Stimulated activated CD4-positive, alpha-beta T cell treated with anti-CD3 and anti-CD28 coated beads, TNF-alpha, amount 100 ng/mL, for 4 hours (primary cell): ENCODE measurements at places on chromosomes 4 and X.

DNA sequence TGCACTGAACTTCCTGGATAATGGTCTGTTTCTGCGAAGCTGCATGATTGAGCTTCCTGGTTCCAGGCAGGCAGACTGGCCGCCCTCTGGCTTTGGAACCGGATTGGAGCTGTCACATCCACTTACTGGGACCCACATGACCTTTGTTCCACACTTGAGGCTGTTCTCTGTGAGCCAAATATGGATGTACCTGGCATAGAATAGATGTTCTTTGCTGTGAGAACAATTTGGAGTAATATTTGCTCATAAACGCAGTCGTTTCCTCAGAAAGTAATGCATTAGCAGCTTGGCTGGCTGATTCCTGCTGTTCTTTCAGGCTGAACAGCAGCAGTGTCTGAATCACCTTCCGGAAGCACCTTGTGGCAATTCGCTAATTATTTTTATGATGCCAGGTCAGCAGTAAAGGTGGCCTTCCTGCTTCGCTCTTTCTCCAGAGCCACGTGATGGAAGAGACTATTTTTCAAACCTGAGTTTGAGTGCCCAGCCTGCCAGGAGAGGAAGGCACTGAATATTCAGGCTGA lies 78.1 kb upstream of the BOD1L1 start:
- DNase-seq: no peak

GRCh38 chrX:123331859-123332258 lies 147.8 kb downstream of the GRIA3 start:
- no peak for DNase-seq

DNA sequence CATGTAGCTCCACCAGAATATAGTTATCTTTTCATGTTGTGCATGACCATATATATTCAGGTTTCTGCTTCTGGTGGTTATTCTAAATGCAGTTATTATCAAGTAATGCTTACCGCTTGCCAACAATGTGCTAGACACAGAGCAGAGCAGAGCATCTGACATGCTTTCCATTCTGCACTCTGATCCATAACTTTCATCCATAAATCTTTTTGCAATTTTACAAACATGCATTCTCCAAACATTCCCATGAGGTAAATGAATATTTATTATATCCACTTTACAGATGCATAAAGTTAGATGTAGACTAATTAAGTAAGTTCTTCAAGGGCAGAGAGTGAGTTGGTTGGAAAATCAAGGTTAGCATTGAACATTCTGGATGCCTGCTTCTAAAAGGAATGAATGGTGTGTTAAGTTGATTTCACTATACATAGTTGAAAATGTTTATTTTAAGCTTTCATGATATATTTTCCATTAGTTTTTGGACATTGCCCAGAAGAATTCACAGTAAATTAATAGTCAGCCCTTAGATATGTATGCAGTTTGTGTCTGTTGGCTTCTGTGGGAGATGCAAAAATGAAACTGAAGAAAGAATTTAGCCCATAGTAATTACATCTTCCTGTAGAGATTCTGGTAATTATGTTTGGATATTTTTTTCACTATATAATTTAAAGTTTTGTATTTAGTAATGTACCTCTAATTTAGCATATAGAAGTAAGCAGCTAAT lies 867.8 kb downstream of the CCSER1 start:
- no peak for DNase-seq

DNA sequence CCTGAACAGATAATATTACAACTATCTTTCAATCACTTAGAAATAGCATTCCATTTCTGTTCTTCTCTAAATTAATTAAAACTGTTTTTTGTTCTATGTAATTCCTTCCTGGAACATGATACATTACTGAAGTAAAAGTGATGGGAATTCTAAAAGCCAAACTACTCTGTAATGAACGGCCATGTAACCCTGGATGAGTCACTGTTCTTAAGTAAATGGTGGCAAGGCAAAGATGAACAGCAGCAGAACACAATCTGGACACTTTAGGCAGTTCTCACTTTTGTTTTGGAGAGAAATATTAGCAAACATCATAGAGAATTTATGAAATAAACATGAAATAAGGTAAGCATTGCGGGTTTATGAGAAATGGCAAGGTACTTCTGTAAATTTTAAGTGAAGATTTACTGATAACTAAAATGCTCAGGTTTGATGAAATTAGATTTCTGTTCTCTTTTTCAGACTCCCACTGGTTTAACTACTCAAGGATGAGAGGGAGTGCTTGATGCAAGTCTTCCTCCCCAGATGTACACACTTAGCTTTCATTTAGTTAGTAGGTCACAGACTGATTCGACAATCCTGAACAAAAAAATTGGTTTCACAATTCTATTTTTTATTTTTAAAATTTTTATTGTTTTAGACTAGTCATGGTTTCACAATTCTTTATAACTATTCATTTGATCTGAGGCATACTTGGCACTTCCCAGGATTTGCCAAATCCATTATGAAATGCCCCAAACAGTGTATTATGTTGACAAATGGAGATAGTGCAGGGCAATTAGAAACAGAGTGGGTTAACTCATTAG lies 964 bp upstream of the GPR82 start:
- no peak for DNase-seq

DNA sequence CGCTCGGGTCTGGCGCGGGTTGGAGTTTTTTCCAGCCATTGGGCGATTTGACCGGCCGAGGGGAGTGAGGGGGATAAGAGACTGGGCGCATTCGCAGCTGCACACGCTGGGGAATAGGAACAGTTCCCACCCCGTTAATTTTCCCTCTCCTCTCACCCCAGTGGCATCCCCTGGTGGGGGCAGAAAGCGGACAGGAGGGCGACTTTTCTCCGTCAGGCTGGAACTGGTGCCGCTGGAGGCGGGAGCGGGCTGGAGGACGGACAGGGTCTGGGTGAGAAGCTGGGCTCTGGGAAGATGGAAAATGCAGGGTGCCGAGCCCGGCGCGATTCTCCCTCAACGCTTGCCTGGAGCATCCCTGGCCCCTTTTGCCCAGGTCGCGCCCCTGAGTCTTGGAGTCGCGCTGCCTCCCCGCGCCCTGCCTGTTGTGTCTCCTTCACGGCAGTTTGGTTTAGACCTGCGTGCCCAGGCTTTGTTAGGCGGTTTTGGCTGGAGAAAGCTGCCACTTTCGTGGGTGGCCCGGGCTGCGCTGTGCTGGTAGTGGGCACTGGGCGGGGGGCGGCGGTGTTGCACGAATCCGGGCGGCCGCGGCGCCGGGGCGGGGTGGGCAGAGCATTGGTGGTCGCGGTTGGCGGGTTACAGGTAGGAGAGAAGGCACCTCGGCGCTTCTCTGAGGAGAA lies 2.0 kb downstream of the ADGRL3 start:
- no peak for DNase-seq

GRCh38 chr4:143351774-143352451 lies 15.2 kb downstream of the GAB1 start:
- no peak for DNase-seq

DNA sequence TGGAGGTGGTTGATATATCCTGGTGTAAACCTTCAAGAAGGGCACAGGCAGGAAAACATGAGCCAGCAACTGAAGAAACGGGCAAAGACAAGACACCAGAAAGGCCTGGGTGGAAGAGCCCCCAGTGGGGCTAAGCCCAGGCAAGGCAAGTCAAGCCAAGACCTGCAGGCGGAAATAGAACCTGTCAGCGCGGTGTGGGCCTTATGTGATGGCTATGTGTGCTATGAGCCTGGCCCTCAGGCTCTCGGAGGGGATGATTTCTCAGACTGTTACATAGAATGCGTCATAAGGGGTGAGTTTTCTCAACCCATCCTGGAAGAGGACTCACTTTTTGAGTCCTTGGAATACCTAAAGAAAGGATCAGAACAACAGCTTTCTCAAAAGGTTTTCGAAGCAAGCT lies 7.2 kb downstream of the ZFP42 start:
- DNase-seq: no peak

GRCh38 chr4:145380123-145380522 lies 101.5 kb upstream of the SMAD1 start:
- DNase-seq: no peak

- no peak for DNase-seq
Measured at GRCh38 chrX:129544780-129545179, 4.7 kb downstream of the OCRL start.

DNA sequence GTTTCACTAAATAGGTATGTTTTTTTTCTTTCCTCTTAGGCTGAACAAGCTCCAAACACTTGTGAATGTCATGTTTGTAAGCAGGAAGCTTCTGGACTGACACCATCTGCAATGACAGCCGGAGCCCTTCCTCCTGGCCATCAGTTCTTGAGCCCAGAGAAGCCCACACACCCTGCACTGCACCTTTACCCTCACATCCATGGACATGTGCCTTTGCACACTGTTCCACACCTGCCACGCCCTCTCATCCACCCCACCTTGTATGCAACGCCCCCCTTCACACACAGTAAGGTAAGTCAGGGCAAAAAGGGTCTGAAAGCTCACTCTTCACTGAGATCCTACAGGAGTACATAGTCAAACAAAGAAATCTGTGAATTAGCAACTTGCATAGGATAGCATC lies 84.1 kb downstream of the TNIP2 start:
- DNase-seq: no peak

DNA sequence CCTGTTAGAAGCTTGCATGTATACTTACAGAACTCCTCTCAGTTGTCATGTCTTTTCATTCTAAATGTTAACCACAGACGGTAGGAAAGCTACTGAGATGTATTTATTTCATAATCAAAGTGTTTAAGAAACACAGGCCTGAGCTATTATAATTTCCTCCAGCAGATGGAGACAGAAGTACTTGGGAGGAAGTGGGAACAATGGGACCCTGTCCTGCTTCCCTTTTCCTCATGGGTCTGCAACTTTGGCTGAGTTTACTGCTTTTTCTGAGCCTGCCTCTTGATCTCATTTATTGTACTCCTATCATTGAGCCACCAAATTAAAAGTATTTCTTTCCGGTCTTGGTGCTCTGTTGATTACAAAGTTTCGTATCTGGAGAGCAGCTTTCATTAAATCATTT lies 67.7 kb upstream of the SPANXN2 start:
- no peak for DNase-seq

- DNase-seq: no peak
Measured at GRCh38 chr4:97185233-97185632, 958.0 kb downstream of the STPG2 start.

- no peak for DNase-seq
Measured at GRCh38 chrX:13109817-13110216, 65.4 kb upstream of the FAM9C start.

GRCh38 chr4:173529477-173530325 lies at the start of gene HAND2:
Gene HAND2 (minus strand): TSS chr4:173530229. CDS start chr4:173529289, 940 bp downstream.
- DNase-seq: no peak

DNA sequence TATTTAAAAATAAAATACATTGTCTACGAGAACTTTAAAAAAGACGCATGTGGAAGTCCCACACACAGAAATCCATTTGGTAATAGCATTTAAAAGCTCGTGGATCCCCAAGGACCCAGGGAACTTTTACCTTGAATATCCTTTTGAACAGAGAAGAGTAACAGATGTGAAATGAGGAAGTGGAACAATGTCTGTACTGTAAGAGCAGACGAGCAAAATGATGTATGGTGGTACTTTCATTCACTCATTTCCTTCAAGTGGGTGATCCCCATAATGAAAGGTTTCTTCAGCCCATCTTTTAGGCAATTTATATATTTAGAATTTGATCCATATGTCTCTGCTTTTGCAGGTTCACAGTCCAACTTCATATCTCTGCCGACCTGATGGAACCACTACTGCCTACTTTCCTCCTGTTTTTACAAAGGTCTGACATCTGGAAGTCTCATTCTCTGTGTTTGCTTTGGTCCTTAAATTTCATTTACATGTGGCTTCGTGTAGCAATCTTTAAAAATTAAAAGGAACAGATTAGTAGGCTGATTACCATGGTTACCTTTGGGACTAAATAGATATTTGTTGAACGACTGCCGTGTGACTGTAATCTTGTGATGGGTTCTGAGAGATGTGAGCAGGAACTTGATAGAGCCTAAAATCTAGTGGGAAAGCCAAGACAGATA lies 188.4 kb downstream of the PALLD start:
- DNase-seq: no peak

- DNase-seq: no peak
Measured at GRCh38 chr4:70640192-70640591, 11.6 kb downstream of the ENAM start.

DNA sequence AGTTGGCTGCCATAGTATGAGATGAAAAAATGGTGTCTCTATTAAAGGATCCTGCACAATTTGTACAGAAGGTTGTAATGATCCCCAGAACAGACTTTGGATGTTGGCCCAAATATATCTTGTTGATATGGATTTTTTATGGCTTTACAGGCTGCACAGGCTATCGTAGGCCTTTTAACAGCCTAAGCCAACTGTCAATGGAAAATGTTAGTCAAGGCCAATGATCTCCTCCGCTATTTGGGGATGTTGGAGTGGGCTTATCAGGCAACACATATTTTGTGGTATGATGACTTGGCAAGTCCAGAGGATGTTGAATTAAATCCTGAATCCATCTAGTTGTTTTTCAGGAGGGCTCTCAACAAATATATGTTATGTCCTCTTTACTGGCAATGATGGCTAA lies 42.1 kb downstream of the ZCCHC13 start:
- DNase-seq: no peak

GRCh38 chrX:139206914-139207313 lies 323.6 kb upstream of the F9 start:
- DNase-seq: no peak

DNA sequence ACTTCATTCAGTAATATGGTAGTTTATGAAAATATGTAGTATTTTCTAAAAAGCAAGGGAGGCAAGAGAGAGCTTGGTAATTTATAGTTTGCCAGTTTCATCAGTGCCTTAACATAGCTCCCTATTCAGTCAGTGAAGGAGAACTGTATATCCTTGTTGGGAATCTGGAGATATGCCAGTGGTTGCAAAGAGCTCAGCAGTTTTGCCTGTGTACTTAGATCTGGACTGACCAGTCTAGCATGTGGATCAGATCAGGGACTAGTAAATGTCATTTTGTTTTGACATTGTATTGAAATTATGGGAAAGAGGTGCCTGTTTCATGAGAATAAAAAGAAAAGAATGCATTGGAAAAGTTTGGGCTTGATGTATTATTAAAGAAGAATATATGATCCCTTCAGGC lies 88.6 kb downstream of the ZIC3 start:
- no peak for DNase-seq

- DNase-seq: no peak
Measured at GRCh38 chrX:40153345-40154249, 55.8 kb upstream of the BCOR start.

DNA sequence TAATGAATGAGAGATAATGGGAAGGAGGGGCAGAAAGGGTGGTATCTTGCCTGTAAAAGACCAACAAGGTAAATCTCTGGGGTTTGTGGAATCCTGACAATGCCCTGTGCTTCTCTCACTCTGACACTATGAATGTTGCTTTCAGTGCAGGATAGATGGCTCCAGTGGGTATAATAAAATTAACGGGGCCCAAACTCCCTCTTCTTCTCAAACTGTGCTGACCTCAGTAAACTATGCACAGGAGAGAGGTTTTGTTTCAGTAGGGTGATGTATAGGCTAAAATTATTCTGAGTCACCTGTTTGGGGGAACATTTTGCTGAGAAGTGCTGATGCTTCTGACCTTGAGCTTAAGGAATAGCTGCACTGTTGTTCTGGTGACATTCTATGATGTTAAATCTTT lies 82.6 kb downstream of the TSPAN7 start:
- DNase-seq: no peak

- peak; percentile 25 for DNase-seq
Measured at GRCh38 chrX:45771560-45772340, 571.1 kb upstream of the DIPK2B start.
